ENCODE measurements at places on chromosomes 6 and 20.

GRCh38 chr20:18058661-18059467 is 1.1 kb upstream of the OVOL2 start:
- H3K4me1 ChIP-seq = peaks cover 8% of the 10 kb centered on the region
- no peak overlapping the region for H3K27ac ChIP-seq
- peaks cover 62% of the 10 kb centered on the region for H3K27me3 ChIP-seq
- peak overlapping the region; percentile 80 for H3K4me3 ChIP-seq

DNA sequence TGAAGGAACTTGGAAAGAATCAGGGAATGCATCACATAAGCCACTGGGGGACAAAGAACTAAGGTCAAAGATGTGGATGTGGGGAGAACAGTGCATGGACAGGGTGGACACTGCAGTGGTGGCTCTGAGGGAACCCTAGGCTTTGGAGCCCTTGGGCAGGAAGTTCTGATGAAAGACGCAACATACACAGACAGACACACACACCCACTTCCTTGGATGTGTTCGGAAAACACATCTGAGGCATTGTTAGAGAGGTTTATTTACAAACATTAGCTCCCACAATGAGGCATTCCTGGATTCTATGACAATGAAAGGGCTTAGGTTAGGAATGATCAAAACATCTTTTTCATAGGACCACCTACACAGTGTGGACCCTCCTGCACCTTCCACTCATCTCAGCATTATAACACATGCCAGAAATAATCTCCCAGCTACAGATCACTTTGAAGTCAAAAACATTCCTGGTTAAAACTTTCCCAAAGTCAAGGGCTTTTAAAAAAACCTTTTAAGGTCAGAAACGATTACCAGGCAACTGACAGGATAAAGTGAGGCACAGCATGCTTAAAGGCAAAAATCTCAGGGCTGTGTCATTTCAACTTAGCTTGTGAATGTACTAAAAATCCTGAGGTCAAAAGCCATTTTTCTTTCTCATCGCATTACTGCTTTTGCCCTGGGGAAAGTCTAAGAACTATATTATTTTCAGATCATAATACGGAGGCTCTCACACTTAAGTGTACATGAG is 6.4 kb upstream of the METTL24 start:
- H3K4me1 ChIP-seq = peaks cover 44% of the 10 kb centered on the region
- DNase-seq = no peak
- peak overlapping the region; percentile 31 for H3K4me3 ChIP-seq
- peaks cover 10% of the 10 kb centered on the region for H3K27me3 ChIP-seq
- no peaks in the 10 kb centered on the region for H3K36me3 ChIP-seq

- H3K4me3 ChIP-seq = no peak overlapping the region
- no peak overlapping the region for H3K27ac ChIP-seq
- no peak for DNase-seq
- H3K4me1 ChIP-seq = no peaks in the 10 kb centered on the region
- no peaks in the 10 kb centered on the region for H3K36me3 ChIP-seq
These were observed 245.9 kb downstream of the EYS start for GRCh38 chr6:65461121-65461520.

- H3K4me1 ChIP-seq = peaks cover 33% of the 10 kb centered on the region
- no peaks in the 10 kb centered on the region for H3K36me3 ChIP-seq
- no peaks in the 10 kb centered on the region for H3K27me3 ChIP-seq
- peak overlapping the region; percentile 71 for H3K4me3 ChIP-seq
- peak overlapping the region; percentile 87 for H3K27ac ChIP-seq
- DNase-seq = peak; percentile 57
These were observed 91.6 kb upstream of the RIPOR2 start for GRCh38 chr6:25027221-25027916.

- no peak overlapping the region for H3K27ac ChIP-seq
- peak overlapping the region; percentile 37 for H3K4me3 ChIP-seq
- no peak for DNase-seq
- H3K4me1 ChIP-seq = peaks cover 41% of the 10 kb centered on the region
These were observed 39.4 kb downstream of the TOX2 start for GRCh38 chr20:43953919-43954592.

All from naive thymus-derived CD8-positive, alpha-beta T cell (primary cell).